HepG2 (cell line): ENCODE measurements at places on chromosomes 2 and 18. TPM values are rescaled to one million over a fixed set of nuclear protein-coding genes. Genes with fewer than 3 reads are reported as not detected.

DNA sequence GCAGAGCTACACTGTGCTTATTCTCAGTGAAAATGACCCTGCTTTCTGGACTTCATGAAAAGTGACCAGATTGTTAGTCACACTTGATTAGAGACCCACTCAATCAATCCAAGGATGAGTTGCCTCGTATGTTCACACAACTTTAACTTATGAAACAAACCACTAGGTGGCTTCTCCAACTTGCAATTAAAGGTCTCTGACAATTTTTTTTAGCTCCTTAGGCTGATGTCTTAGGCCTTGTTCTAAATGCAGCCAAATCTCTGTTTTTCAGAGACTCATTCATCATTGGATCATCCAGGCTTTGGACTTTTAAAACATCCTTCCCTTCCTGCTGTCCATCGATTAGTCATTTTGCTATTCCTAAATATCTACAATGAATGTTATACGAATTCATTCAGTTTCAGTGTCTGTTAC, 63.4 kb downstream of the MREG start:
- peak; percentile 55 for DNase-seq
- peaks cover 24% of the 10 kb centered on the region for H3K4me1 ChIP-seq
- H3K27me3 ChIP-seq, result no peaks in the 10 kb centered on the region
- H3K36me3 ChIP-seq, result peaks cover 21% of the 10 kb centered on the region
- H3K4me3 ChIP-seq, result no peak overlapping the region

DNA sequence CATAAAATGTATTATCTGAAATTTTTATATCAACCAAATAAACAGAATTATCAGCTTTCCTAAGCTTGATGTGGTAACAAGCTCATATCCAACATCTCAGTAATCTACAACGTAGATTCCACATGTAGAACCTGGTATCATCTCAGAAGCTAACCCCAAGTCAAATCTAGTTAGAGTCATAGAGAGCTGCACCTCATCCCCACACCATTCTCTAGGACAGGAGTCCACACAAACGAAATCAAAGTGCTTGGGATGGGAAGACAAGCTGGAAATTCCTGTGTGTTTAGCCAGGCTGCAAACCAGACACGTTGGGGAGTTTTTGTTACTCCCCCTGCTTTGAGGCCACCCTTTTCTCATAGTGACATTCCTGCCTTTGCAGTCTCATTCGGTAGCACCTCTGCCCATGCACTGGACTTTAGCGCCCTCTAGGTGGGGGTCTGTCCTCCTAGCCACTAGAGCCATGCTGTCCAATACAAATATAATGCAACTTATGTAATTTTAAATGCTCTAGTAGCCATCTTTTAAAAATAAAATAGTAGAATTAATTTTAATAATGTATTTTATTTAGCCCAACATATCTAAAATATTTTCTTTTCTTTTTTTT, 28.1 kb upstream of the SATB2 start:
- no peaks in the 10 kb centered on the region for H3K36me3 ChIP-seq
- H3K27ac ChIP-seq, result no peak overlapping the region
- H3K27me3 ChIP-seq, result no peaks in the 10 kb centered on the region
- peak; percentile 64 for DNase-seq
- H3K4me1 ChIP-seq, result no peaks in the 10 kb centered on the region

DNA sequence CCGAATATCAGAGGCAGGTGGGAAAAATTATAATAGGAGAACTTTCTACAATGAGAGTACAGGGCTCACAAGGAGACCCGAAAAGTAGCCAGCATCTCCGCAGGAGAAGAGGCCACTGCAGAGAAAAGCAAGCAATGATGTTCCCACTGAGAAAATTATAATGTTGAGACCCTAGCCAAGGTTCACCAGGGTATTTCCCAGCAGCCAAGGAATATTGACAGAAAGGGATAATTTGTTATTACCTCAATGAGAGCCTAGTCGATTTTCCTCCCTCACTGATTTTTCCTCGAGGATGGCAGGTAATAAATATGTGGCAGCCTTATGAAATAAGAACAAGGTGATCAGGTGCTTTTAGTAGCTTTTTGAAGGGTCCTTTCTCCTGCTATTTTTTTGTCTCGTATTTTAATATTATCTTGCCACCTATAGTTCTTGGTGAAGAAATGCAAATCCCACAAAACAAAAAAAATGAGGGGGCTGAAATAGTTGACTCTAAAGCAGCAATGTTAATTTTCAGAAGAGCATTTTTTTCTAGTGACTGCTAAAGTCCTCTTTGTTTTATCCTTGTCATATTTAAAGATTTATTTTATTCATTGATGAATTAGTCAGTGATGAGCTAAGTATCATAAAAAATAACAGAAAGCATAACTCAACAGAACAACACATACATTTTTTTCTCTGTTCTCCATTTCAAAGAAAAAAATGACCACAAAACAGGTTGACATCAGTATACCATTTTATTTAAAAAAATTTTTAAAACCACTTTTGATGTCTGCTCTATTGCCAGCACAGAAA, 215.4 kb downstream of the KCNE4 start:
- no peaks in the 10 kb centered on the region for H3K4me1 ChIP-seq
- DNase-seq, result no peak
- H3K27ac ChIP-seq, result no peak overlapping the region
- no peak overlapping the region for H3K4me3 ChIP-seq

Gene TGFA
- 12.5 and 15.3 TPM in 2 replicates for total RNA-seq
